GF-D8 (cell line): ENCODE measurements at places on chromosomes 5 and 9.

DNA sequence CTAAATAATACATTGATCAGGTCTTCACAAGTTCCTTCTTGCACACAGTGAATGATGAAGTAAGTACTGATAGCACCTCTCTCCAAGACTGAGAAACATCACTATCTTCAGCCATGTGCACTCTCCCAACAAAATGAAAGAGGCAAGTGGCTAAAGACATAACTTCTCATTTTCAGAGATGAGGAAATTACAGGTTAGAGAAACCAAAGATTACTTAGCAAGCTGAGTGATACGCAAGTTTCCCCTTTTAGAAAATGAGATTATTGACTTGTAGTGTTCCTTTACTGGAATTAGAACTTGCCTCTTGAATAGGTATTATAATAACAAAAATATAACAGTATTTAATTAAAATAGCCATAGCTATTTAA is 21.6 kb downstream of the CEMIP2 start:
- DNase-seq, result no peak

DNA sequence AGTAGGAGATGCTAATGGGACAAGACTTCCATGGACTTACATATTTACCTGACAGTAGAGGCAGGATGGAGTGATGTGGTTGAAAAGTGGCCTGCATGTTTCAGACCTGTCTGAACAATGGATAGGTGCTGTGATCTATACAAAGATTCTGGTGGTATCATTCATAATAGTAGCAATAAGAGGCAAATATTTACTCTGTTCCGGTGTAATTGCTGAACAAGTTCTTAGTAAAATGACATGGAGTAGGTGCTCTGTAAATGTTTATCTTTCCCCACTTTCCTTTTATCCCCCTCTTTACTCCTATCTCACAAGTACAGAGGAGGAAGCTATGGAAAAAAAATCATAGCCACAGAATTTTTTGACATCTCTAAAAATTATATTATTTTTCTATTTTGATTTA is 159.0 kb upstream of the SLC12A2 start:
- DNase-seq, result no peak

DNA sequence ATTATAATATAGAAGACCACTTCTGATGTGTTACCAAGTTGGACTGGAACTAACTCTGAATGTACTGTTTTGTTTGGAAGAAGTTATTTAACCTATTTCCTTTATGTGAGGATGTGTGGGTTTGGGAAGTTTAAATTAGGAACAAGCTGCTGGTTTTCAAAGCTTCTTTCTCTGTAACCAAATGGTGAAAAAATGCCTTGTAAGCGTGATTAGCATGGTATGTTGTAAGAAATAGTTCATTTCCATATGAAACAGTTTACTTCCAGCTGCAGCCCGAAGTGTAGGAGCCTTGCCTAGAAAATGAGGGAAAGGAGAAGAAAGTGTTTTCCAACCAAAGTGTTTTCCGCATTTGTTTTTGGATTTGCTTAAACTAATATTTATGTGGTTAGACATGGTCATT is 36.0 kb downstream of the TTC1 start:
- no peak for DNase-seq

GRCh38 chr5:9858043-9858442 is 227.9 kb upstream of the TAS2R1 start:
- no peak for DNase-seq

DNA sequence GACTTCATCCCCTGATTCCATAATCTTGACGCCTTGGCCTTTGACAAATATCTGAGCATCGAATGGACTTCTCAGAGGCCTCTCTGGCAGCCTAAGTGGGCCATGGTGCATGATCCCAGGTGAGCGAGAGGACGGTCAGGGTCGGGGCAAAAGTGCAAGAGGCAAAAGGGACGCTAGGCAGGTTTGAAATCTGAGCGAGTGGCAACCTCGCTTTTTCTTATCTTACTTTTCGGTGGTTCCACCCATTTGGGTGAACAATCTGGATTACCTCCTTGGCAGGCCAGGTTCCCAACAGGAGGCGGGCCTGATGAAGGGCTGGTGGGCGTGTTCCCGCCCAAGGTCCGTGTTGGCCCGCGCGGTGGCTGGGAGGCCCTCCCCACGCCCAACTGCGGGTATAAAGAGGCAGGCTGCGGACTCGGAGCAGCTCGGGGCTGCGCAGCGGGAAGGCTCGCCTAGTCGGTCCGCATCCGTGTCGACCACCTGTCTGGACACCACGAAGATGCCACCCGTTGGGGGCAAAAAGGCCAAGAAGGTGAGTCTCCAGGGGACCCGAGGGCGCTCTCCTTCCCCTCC is at the start of gene BHMT:
Gene BHMT, plus strand, starts transcription at position 423 of the 573 bp plus-strand sequence. Its CDS starts 77 bp downstream, at position 500.
- no peak for DNase-seq

GRCh38 chr9:35910613-35911359 is 1.5 kb downstream of the SPAAR start:
- DNase-seq, result no peak

GRCh38 chr5:74337984-74338310 is 302.6 kb downstream of the ENC1 start:
- DNase-seq, result no peak

GRCh38 chr9:98391867-98392266 is 136.4 kb upstream of the TBC1D2 start:
- no peak for DNase-seq

GRCh38 chr5:92567831-92568450 is 1013.1 kb downstream of the NR2F1-AS1 start:
- DNase-seq, result no peak
